Activated CD8-positive, alpha-beta memory T cell treated with anti-CD3 and anti-CD28 coated beads for 24 hours (primary cell): ENCODE measurements at places on chromosomes 5 and 9.

DNA sequence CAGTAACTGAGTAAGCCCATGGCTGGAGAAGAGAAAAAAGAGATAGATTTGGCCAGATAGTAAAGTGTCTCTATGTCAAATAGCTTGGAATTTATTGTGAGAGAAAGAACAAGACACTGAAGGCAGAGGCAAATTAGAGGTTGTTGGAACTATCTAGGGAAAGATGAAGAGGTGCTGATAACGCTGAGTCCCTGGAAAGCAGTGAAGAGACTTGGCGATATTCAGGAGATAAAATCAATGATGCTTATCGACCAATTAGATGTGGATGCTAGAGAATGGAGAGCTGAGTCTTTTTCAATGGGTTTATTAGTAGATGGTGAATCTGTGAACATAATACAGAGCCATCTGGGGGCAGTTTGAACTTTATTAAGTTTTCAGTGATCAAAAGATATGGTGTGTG, 48.6 kb upstream of the GABRA1 start:
- DNase-seq: no peak

DNA sequence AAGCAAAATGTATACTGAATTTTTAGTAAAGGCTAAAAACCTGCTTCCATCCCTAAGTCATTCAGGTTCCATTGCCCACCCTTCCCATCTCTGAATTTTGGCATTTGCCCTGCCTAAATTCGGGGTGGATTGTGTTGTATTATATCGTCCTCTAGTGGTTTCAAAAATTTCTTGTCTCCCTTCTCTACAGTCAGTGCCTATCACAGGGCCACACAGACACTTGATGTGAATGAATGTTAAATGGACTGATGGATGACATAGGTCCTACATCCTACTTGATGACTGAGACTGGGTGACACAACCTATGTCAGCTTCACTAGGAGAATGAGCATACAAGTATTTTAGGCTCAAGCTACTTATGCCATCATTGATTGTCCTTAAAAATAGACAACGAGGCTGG, 45.6 kb upstream of the SLC30A5 start:
- DNase-seq: no peak

GRCh38 chr9:86594724-86595123, 240.5 kb upstream of the TUT7 start:
- no peak for DNase-seq

GRCh38 chr5:87002485-87002884, 265.2 kb upstream of the RASA1 start:
- no peak for DNase-seq

- DNase-seq: peak; percentile 5
Observed at GRCh38 chr5:69454460-69455249, 37.9 kb upstream of the OCLN start.

DNA sequence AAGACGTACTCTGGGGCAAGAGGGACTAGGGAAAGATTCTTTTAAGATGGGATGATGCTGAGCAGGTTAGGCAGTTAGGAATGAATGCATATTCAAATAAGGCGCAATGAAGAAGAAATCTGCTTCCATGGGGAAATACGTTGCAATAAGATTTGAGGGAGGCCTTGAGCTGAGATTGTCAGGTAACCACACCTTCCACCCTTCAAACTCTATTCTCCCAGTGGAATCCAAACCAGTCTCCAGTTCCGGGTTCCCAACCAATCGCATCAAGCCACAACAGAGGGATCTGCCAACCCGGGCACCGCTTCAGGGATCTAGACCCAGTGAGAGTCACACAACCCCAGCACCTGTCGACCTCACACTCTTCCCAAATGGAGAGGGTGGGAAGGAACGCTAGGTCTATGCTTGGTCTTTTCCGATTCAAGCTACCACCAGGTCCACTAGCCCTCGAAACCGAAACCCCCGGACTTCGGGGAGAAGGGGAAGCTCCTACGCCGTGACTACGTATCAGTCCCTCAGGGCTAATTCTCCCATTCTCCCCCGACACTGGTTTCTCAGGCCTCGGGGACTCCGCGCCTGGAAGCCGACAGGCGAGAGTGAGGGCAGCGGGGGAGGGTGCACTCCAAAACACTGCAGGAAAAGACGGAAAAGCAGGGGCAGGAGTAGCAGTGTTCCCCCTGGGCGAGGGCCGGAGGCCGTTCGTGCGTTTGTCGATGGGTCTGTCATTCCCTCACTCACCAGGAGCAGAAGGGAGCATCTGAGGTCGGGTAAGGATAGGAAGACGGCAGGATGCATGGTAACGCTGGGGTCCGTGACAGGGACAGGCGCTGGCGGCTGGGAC, 534 bp downstream of the ERP44 start:
- no peak for DNase-seq

- no peak for DNase-seq
Observed at GRCh38 chr5:138033907-138034306, 1.0 kb upstream of the FAM13B start.

GRCh38 chr5:77367741-77368140, 124.4 kb downstream of the WDR41 start:
- no peak for DNase-seq

GRCh38 chr5:179451114-179451827, 99.1 kb upstream of the RUFY1 start:
- no peak for DNase-seq

GRCh38 chr9:113913426-113914195, 37.5 kb downstream of the ZNF618 start:
- no peak for DNase-seq

- DNase-seq: no peak
Observed at GRCh38 chr5:80739496-80739895, 84.7 kb upstream of the DHFR start.

DNA sequence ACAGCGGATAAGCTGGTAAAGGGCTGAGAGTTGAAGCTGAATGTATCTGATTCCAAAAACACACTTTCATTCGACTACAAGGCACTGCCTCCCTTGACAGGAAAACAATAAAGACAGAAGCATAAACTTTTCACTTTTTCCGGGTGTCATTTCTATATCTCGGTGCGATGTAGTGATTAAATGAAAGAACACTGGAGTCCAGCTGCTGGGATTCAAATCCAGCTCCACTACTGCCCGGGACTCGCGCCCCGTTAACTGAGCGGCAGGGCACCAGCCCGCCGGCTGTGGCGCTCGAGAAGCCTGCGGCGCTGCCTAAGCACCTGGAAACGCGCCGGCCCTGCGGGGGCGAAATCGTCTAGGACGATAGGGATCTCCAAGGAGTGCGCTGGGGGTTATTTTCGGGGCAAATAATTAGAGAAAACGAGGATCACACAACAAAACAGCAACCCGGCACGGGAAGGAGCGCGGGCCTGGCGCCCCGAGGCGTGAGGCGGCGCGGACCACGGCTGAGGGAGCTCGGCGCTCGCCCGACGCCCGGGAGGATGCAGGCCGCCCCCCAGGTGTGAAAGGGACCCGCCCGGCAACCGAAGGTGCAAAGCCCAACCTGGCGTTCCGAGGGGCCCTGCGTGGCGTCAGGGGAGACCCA, 837 bp downstream of the UIMC1 start:
- DNase-seq: peak; percentile 85

DNA sequence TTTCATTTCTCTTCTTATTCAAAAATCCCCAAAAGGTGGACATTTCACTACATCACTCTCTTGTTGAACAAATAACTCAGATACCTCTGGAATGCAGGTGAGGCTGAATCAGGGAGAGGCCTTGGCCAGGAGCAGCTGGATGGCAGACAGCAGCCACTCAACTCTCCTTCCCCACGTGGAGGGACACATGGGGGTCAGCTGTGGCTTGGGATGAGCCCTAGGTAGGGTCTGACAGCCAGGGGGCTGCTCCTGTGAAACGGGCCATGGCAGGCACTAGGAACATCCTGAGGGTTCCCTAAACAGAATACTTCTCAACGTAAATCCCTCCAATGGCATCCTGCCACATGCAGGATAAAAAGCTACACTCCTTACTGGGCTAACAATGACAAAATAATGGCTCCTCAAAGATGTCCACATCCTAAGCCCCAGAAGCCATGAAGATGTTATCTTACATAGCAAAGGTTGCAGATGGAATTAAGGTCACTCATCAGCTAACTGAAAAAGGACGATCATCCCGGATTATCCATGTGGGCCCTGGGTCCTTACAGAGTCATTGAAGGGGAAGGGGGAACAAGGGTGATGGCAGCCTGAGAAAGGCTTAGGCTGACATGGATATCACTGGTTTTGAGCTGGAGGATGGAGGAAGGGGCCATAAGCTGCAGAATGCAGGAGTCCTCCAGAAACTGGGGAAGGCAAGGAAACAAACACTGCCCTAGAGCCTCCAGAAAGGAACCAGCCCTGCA, 31.4 kb upstream of the S1PR3 start:
- DNase-seq: no peak

DNA sequence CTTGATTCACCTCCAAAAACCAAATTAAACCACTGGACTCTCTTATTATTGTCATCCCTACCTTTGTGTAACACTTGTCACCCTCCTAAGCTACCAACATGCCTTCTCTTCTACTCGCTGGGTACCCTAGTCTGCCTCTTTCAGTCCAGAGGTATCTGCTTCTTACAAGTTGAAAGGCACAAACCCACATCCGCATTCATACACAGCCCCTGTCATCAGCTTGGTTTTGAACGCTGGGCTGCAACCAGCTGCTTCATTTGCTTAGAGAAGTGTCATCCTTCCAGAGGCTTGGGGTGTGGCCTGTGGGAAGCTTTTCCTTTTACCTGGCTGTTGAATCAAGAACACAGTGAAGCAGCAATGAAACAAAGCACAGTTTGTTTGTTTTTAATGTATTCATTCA, 138.8 kb upstream of the WWC1 start:
- no peak for DNase-seq

- DNase-seq: no peak
Observed at GRCh38 chr9:12643686-12644085, 49.5 kb upstream of the TYRP1 start.

GRCh38 chr5:139681466-139681865, 33.3 kb downstream of the CXXC5 start:
- no peak for DNase-seq

- DNase-seq: no peak
Observed at GRCh38 chr9:124831642-124832364, 21.5 kb upstream of the WDR38 start.

- no peak for DNase-seq
Observed at GRCh38 chr9:105067895-105068580, 140.1 kb upstream of the ABCA1 start.

GRCh38 chr9:87567001-87567400, 69.3 kb downstream of the DAPK1 start:
- no peak for DNase-seq

DNA sequence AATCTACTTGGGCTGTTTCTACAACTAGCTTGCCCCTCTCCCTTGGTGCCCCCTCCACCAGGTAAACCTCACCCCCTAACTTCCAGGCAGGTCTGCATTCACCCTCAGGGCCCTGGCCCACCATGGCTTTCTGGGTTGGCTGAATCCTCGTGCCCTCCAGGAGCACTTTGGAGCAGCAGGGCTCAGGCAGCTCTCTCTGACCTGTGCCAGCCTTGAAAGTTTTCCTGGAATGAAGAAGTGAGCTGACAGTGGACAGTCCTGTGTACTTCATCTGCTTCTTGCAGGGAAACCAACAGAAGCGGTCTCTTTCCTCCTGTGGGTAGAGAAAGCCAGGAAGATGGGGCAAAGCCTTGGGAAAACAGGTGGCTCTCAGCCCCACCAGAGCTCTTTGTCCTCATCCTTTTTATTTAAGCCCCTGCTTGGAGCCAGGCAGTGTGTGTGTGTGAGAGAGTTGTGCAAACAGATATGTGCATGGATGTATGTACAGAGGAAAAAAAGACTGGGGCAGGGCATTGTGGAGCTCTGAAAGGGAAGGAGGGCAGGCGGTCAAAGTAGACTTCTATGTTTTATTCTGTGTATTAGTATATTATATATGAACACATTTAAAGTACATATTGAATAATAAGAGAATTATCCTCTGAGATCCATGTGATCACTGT, 62.3 kb upstream of the SPRY4 start:
- no peak for DNase-seq

GRCh38 chr9:89815061-89815902, 210.5 kb downstream of the GADD45G start:
- DNase-seq: peak; percentile 40

DNA sequence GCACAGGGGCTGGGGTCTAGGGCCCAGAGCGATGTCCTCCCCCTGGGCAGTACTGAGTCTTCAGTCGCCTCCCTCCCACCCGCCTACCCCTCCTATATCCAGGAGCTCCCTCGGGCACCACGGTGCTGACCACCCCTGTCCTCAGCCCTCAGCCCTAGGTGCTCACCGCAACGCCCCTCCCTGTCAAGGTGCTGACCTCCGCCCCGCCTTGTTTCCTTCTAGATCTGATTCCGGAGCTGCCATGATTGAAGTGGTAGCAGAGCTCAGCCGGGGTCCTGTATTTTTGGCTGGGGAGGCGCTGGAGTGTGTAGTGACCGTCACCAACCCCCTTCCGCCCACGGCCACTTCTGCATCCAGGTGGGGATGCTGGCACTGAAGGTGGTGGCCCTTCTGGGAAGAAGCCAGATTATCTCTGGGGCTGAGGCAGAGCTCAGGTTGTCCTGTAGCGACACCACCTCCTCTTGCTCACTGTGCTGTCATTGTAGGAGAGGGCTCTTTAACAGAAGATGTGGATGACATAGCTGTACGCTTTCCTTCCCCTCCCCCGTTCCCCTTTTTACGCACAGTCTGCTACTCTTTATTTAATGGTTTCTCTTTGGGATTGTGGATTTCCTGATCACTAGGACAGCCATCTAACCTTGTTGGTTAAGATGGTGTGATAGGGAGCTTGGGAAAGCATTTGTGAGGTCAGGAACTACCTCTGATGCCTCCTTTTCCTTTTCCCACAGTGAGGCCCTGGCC, 598 bp downstream of the RGP1 start:
- peak; percentile 76 for DNase-seq

GRCh38 chr5:10987925-10988504, 227.0 kb upstream of the DAP start:
- peak; percentile 82 for DNase-seq

GRCh38 chr5:124639095-124639665, 107.3 kb downstream of the ZNF608 start:
- DNase-seq: no peak

GRCh38 chr9:79329861-79330260, 241.9 kb upstream of the TLE4 start:
- DNase-seq: no peak

DNA sequence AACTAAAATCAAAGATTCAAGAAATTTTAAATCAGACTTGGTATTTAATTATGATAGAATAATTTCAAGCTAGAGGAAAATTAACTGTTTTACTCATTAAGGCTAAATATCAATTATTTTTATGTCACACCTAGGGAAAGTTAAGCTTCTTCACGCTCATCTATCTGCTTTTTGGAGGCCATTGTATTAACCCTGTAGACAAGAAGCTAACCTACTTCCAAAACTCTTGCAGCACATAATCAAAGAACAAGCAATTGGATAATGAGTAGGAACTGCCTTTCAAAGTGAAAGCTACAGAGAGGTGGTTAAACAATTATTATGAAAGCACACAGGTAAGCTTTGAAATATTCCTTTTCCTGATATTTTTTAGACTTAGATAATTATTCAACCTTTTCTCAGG, 6.7 kb downstream of the EBF1 start:
- DNase-seq: no peak

DNA sequence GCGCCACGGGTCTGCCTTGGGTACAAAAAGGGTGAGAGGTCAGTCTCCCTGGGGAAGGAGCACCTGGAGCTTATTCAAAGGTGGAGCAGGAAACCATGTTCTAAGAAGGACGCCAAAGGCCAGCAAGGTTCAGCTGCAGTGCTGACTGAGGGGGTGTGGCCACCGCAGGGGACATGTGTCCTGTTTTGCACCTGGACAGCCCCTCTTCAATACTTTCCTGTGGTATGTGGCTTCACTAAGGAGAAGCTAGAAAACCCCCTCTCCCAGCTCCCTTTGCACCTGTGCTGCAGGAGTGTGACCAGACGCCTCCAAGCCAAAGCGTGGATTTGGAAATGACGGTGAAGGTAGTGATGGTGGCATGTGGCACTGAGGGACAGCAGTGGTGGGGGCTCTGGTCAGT, 23.6 kb downstream of the TRIM14 start:
- DNase-seq: no peak
